ENCODE measurements at places on chromosomes 6 and 20.

- no peak for DNase-seq
Measured at GRCh38 chr20:31821427-31821826, 2.3 kb downstream of the MYLK2 start.

- DNase-seq, result peak; percentile 82
Measured at GRCh38 chr6:43669922-43670622, 17.5 kb downstream of the MRPS18A start.

- no peak for DNase-seq
Measured at GRCh38 chr6:93562582-93562981, 143.2 kb upstream of the EPHA7 start.

DNA sequence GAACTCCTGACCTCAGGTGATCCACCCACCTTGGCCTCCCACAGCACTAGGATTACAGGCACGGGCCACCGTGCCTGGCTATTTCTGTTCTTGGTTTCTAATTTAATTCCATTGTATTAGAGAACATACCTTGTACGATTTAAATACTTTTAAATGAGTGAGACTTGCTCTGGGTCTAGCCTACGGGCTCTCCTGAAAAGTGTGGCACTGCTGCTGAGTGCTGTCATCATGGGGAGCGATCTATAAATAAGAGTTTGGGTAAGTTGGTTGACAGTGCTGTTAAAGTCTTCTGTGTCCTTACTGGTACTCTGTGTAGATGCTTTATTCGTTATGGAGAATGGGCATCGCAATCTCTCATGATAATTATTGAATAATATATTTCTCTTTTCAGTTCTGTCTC lies 35.0 kb upstream of the BHLHE23 start:
- DNase-seq, result no peak

DNA sequence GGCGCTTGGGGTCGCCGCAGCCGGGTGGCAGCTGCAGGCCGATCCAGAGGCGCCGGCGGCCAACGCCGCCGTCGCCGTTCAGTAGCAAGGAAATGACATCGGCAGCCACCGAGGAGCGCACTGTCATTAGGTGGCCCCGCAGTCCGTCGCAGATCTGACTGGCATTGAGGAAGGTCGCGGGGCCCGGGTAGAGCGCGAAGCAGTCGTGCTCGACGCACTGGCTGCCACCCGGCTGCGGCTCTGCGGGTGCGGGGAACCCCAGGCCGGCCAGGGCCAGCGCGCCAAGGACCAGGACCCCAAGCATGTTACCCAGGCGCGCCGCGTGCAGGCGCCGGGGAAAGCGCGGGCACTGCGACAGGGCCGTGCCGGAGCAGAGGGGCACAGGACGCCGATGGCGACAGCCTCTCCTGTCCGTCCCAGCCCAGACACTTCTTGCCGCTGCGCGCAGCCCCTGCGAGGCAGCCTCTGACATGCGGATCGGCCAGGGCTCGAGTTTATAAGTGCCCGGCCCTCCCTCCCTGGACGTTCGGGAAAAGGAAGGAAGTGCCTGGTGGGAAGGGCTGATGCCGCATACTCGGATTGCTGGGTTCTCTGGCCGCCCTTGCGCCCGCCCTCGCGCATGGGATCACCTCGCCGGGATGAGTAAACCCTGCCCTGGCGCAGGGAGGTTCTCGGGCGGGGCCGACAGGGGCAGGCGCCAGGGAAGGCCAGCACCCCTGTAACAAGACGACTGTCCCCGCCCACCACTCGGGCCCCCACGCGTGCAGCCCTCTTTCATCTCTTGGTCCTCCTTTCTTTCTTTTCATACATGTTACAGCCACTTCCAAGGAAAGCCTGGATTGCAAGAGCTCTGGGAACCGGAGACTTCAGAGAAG lies at the start of gene THBD:
Gene THBD, minus strand, starts transcription at position 472 of the 875 bp plus-strand sequence. Its CDS starts 168 bp downstream, at position 304.
- peak; percentile 83 for DNase-seq
